ENCODE measurements at places on chromosomes 7 and 10.

DNA sequence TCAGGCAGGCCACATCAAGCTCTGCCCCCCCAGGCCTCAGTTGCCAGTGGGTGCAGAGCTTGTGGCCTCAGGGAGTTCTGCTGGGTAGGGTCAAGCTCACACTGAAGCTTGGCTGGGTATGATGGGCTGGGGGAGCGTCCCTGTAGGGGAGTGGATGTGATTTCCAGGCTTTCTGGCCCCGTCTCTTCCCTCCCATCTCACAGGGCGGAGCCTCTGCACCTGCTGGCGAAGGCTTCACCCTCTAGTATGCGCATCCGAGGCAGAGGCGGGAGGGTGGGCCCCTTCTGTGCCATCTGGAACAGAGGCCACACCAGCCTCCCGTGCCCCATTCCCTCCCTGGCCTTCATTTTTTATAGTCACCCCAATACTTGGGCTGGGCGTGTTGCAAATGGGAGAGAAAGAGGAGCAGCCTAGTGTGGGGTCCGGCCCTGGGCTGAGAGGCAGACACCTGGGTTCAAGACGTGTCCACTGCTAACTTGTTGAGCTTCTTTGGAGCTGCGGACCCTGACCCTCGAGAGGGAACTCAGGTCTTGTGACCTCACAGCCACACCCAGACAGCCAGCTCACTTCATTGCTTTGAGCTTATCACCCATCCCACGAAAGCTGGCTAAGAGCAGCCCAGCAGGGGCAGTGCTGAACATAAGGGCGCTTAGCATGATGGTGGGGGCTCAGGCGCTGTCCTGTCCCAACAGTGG, 2.3 kb downstream of the AQP1 start:
- no peak for DNase-seq

GRCh38 chr10:34918776-34919315, 103.8 kb upstream of the PARD3 start:
- DNase-seq: no peak

GRCh38 chr10:94409021-94409657, 6.8 kb downstream of the TBC1D12 start:
- no peak for DNase-seq

DNA sequence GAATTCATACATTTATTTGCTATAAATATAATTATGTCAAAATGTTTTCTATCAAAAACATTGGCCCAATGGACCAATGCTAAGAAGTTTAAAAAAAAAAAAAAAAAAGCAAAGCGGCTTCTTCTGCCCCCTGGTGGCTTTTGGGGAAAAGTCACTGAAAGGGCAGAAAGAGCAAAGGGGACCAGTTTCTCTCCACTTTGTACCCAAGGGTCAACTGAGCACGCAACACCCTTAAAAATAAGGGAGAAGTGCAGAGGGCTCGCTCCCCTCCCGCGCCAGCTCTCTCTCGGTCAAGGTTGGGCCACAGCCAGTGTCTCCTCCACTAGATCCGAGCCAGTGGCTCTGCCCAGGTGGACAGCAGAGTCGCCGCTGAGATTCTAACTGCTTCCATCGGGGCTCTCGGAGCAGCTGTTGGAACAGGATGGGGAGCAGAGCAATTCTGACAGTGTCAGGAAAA, 136.4 kb upstream of the FGFR2 start:
- DNase-seq: no peak

- DNase-seq: no peak
These were observed 5.3 kb upstream of the PILRA start for GRCh38 chr7:100367676-100368613.

- no peak for DNase-seq
These were observed 24.8 kb upstream of the FFAR4 start for GRCh38 chr10:93541402-93542357.

DNA sequence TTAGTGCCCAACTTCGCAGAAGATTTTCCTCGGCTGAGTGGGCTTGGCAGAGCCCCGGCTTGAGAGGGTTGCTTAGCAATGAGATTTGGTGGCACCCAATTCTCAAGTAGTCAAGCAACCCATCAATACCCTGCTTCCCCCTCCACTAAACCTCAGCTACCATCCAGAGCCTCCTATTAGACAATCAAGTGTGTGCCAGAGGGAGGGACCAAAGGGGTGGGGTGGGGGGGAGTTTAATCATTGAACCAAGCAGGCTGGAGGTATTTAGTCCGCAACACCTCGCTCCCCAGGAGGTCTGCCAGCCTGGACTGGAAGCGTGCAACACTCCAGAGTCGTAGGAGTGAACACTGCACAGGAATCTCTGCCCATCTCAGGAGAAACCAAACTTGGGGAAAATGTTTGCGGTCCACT, at the start of gene HKDC1:
HKDC1 (plus strand) TSS at position 292 of the 411 bp plus-strand sequence; CDS start at position 396, 104 bp downstream.
- no peak for DNase-seq

DNA sequence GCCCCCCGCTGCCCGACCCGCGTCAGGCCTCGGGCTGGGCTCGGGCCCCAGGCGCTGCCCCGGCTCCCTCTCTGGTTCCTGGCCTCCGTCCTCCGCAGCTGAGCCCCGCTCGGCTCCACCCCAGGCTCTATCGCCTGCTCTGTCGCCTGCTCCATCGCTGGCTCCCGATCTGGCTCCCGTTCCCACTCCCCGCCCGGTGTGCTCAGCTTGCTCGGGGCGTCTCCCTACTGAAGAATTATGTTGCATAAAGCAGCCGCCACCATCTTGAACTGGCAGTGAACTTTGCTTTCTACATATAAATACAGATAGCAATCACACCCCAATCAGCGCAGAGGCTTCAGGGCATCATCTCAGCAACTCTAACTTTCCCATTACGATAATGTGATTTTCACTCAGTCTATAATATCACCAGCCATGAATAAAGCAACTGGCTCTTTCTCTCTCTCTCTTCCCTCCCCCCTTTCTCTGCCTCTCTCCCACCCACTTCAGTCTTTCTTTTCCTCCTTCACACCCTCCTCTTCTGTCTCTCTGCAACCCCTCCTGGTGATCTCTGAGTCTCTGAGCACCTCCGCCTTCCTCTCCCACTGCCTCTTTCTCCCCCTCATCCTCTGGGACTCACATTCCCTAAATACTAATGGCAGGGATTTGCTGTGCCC, 43.3 kb upstream of the BTRC start:
- no peak for DNase-seq

- DNase-seq: no peak
These were observed 182.8 kb upstream of the DGKB start for GRCh38 chr7:15085366-15085765.

GRCh38 chr10:55058800-55059199, 257.8 kb upstream of the PCDH15 start:
- DNase-seq: no peak

- DNase-seq: no peak
These were observed 37.8 kb upstream of the UBE2H start for GRCh38 chr7:129990403-129991192.

GRCh38 chr7:111356941-111357340, 205.4 kb downstream of the IMMP2L start:
- DNase-seq: no peak

GRCh38 chr7:110704225-110704624, 386.7 kb upstream of the LRRN3 start:
- DNase-seq: no peak

DNA sequence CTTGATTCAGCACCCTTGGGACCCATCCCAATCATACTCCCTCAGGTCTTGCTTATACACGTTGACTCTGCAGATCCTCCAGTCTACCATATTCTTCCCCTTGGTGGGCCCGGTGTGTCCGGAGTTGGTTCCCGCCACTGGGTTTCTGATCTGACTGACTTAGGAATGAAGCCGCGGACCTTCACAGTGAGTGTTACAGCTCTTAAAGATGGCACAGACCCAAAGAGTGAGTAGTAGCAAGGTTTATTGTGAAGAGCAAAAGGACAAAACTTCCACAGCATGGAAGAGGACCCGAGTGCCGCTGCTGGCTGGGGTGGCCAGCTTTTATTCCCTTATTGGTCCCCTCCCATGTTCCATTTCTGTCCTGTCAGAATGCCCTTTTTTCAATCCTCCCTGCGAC, 5.9 kb upstream of the GDF10 start:
- DNase-seq: no peak

DNA sequence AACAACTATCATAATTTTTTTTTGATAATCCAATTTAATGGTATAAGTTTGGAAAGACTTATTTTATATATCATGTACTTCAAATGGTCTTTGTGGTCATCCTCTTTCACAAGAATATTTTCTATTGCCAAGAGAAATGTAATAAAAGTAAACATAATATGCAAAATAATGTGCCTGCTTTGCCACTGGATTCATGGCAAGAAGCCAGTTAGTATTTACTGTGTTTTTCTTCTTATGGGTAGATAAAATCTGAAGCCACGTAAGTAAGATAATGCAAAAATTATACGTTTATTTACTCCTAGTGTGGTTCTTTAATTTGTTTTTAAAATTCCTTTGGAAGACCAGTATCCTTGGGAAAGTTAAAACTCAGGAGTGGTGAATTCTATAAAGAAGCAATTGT, 258.5 kb downstream of the ARL4A start:
- DNase-seq: no peak

GRCh38 chr7:40808378-40808942, 673.7 kb downstream of the SUGCT start:
- no peak for DNase-seq

DNA sequence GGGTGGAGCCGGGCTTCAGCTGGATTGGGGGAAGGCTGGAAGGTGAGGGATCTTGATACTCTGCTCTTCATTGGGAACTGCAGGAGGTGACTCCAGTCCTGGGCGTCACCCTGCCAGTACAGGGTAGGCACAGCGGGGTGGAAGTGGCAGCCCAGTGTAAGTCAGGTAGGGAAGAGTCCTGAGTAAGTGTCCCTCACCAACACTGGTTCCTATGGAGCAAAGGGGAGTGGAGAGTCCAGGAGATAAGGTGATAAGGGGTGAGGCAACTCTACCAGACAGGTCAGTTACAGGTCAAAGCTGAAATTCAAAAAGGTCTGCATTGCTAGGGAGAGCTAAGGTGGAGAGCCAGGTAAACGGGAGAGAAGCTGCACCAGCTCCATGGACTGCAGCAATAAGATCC, 145.6 kb upstream of the NFE2L3 start:
- no peak for DNase-seq

DNA sequence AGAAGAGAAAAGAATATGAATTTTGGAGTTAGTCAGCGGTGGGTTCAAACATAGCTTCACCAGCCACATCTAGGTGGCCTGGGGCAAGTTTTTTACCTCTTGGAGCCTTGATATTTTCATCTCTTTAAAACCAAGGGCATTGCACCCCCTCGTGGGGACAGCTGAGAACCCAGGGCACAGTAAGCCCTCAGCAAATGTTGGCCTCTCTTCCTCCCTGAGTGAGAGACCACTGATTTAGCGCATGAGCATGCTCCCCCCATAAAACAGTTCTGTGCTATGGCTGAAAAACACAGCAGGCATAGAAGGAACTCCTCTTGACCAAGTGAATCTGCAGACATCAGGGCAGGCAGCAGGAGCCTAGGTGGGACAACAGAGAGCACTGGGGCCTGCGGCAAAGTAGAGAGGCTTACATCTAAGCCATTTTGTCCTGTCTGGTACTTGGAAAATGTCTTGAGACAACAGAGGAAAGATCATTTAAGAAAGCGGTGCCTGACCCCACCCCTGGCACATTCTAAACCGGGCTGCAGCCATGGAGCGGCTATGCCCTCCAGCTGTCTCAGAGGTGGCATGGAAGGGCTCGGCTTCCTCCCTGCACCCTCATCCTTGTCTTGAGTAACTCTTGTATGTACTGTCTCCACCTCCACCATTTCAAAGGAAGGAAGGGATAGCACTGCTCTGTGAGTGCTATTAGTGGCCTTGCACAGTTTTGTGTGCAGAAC, 94.7 kb downstream of the ARHGAP22 start:
- no peak for DNase-seq

- no peak for DNase-seq
These were observed 591.3 kb upstream of the GALNT17 start for GRCh38 chr7:70540641-70541040.

- no peak for DNase-seq
These were observed 82.6 kb upstream of the ELMO1 start for GRCh38 chr7:37531225-37531624.

DNA sequence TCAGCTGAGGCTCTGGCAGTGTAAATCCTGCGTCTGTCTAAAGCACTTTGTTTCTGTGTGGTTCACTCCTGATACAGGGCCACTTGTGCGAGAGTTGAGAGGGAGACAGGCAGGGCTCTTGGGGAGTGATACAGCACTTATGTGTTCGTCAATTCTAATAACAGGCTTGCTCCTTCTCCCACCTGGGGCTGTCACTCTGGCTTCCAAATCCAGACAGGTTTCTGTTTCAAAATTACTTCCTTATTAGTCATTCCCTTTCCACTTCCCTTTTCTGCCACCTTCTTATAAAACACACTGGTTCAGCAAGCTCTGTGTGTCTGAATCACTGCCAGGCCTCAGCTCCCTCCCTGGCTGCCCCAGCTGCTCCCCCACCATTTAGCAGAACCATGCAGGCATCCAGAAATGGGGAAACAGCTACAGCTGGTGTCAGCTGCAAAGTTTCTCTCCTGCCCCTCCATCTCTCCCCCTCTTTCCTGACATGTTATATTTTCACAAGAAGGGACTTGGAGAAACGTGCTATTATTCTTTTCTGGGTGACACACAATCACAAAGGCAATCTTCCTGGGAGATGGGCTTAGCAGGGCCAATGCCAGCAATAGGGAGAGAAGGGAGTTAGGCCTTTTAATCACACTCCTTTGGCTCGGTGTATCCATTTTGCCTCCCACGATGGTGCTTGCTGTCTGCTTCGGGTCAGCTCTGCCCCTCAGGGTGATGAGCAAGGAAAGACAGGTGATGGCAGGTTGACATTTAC, 58.4 kb upstream of the ZNRF2 start:
- no peak for DNase-seq

DNA sequence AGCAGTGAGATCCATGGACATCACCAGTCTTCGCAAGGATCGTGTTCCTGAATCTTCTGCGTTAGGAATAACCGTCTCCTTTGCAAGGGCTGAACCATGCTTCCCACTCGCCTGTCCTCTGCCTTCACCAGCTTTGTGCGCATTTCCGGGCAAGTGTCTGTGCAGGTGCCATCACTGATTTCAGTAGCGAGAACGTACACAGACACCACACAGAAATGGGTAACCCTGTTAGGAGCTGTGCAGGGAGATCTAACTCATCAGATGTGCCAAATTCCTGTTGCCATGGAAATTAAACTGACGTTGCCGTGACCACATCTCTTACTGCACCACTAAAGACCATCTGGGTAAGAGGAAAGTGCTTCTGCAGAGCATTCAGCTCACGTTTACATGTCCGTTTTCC, 146.3 kb downstream of the DIP2C start:
- DNase-seq: no peak

GRCh38 chr7:116570306-116570705, 45.5 kb downstream of the CAV1 start:
- DNase-seq: no peak

- no peak for DNase-seq
These were observed 244.5 kb downstream of the KIAA1217 start for GRCh38 chr10:24453404-24453830.

GRCh38 chr10:49394933-49395740, 752 bp downstream of the DRGX start:
- no peak for DNase-seq

- DNase-seq: no peak
These were observed 33.8 kb upstream of the ARMS2 start for GRCh38 chr10:122420624-122421007.

- DNase-seq: no peak
These were observed 41.5 kb downstream of the MYOF start for GRCh38 chr10:93440591-93441091.
